ENCODE measurements at places on chromosomes 1 and 21.

GRCh38 chr1:95832370-95832769, 598.4 kb downstream of the RWDD3 start:
- no peak for DNase-seq

- DNase-seq, result peak; percentile 51
These were observed 37.4 kb downstream of the RASSF5 start for GRCh38 chr1:206544562-206545257.

GRCh38 chr21:38140207-38140903, 116.4 kb upstream of the KCNJ15 start:
- peak; percentile 9 for DNase-seq

GRCh38 chr1:96968983-96969382, 247.4 kb downstream of the PTBP2 start:
- DNase-seq, result peak; percentile 25

DNA sequence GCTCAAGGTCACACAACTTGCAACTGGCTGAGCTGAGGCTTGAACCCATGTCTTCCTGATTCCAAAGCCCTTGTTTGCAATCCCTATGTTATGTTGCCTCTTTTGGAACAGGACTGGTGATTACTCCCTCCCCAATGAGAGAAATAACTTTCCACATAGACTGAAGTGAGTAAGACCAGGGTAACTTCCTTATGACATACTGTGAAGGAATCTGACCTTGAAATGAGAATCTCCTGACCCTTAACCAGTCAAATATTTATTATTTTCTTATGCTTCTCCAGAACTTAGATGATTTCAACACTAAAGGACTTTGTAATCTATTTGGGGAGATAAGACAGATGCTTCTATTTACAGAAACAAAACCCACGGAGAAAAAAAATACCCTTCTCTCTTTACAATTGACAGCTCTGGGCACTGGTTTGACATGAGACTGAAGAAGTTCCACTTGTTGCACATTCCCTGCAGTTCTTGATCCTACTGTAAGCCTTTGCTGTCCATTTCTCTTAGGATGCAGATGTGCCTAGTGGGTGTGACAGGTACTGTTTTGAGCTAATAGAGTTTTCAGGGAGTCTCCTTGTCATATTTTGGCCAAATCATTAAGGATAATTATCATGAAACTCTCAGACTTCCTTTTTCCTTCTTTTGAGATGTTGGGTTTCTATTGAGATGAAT, 3.9 kb upstream of the RPTN start:
- DNase-seq, result peak; percentile 81

All from fibroblast of upper back skin (primary cell).